Hippocampal formation (tissue), 2 donors: ENCODE measurements at places on chromosomes 1 and 21.

DNA sequence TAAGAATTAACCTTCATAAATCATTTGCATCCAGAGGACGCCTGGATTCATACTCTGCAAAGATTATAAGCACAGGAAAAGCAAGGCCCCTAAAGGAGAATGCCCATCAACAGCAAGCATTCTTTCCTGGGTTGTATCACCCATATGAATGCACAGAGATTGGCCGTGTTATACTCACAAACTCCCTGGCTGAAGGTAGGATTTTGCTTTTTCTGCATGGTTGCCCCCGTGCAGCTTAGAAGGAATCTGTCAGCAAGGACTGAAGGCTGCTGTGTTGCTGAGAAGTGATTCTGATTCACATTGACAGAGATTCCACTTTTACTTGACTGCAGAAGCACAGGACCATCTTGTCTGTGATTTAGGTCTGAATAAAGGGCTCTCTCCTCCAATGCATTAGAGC, 283.0 kb downstream of the LRRIQ3 start:
- DNase-seq = no peak

DNA sequence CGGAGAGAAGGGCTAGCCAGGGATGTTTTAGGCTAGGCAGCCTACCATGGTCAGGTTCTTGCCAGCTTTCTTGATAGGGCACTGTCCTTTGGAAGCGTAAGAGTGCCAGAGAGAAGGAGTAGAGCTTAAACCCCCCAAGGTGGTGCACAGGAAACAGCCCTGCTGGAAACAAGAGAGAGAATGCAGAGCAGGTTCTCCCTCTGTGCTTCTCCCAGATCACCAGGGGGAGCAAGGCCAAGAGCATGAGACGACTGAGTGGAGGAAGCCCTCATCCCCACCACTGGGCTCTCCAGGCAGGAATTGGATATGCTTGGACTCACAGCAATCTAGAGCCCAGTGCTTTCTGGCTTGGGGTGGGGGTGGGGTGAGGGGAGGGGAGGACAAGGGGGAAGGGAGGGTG, 49.8 kb downstream of the ATP2B4 start:
- no peak for DNase-seq

DNA sequence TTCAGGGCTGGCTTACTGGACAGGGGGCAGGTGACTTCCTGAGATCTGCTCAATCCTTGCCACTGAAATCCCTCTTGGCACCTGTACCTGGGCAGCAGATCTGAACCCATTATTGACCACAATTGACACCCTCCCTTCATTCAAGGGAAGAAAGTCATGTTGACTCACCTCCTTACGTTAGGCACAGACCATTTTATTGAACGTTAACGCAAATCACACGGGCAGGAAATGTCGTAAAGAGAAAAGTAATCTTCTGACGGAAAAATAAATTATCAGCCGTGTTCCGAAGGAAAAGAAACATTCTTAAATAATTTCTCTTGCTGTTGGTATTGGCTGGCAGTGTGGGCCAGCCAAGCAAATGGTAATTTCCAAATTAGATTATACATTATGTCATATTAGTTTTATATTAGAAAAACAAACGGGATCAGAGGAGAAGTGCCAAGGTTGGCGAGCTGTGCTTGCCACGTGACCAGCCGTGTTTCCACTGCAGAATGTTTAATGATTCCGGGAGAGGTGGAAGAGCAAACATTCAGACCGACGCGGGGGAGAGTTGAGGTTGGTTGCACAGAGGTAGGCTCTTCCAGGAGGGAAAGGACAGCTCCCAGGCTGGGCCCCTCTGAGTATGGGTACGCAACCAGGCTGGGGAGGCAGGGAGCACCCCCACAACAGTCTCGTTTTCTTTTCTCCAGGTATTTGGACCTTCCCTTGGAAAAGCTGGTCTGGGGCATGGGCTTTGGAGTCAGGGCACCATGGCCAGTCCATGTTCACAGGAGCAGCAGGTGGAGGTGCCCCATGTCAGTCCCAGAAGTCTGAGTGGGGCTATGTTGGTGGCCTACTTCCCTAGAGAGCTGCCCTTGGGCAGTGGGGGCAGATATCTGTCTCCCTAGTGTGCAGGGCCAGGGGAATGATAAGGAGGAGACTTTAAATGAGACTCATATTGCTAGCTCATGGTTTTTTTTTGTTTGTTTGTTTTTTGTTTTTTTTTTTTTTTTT, 121.1 kb downstream of the FOXD2 start:
- no peak for DNase-seq

GRCh38 chr1:199512037-199512710, 515.3 kb upstream of the NR5A2 start:
- DNase-seq = no peak

DNA sequence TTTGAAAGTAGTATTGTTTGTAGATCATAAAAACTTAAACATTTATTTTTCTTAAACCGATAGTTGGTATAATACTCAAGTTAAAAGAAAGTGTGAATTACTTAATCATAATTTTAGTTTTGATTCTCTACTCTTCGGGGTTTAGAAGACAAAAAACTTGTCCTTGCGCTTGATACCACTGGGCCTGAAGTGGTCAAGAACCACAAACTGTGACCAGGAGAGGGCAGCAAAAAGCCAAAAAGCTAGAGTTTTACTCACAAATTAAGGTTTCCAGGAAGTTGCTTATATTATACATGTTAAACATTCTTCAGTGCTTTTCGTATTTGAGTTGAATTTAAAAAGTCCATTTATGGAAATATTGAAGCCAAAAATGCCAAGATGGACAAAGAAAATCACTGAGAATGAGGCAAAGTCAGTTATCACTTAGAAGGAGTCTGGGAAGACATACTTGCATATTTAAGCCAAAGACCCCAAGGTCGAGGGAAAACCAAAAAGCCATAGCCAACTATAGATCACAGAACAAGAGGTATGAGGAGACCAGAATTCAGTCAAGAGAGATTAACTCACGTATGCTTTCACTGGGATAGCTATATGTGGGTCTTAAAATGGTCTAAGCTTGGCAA, 34.2 kb downstream of the EFCAB7 start:
- DNase-seq = no peak

DNA sequence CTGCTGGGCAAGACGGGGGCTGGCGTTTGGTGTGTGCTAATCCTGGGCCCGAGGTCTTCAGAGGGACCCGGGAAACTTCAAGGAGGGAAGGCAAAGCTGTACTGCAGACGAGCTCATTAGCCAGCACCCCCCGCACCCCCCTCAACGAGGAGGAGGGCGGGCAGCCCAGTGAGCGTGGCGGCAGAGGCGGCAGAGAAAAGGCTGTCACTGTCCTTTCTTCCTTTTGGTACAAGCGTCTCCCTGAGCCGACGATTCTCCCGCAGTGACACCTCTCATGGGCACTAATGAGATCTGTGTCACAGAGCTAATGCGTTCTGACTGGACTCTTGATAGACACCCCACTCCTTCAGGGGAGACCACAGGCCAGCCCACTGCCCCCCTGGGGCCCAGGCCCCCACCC, 29.5 kb downstream of the DMAP1 start:
- no peak for DNase-seq

- no peak for DNase-seq
Measured at GRCh38 chr1:246733704-246734103, 9.5 kb downstream of the SCCPDH start.

DNA sequence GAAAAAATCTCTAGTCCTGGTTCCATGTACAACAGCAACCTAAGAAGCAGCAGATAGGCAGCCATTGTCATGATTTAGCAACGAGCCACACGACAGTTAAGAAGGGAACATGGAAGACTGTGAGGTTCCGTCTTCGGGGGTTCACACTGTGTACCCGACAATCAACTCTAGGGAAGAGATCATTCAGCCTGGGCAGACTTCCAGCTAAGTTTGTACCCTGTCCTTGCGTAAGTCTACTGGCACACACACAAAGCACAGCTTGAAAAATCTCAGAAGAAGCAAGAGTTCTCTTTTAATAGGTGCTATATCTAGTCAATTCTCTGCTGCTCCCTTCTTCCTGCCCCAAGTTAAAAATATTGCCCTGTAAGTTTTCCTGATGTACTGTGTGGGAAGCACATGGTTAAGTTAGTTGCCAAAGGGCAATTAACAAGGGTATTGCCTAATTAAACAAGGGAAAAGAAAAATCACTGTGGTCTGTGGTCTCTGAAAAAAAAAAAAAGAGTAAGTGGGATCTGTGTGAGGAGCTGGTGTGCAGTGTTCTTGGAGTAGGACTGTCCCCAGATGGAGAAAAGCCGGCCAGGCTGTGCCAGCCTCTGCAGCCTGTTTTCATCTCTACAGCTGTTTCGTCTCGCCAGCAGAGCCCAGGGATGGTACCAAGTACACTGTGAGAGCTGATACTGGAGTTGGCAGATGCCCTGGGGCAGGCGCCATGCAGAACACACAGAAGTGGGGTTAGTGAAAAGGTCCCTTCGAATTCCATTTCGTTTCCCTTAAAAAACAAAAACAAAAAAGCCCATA, 6.4 kb upstream of the MYBPHL start:
- peak; percentile 88 for DNase-seq

GRCh38 chr1:201142011-201142848, 12.0 kb downstream of the TMEM9 start:
- no peak for DNase-seq
